ENCODE measurements at places on chromosomes 16 and 17.

DNA sequence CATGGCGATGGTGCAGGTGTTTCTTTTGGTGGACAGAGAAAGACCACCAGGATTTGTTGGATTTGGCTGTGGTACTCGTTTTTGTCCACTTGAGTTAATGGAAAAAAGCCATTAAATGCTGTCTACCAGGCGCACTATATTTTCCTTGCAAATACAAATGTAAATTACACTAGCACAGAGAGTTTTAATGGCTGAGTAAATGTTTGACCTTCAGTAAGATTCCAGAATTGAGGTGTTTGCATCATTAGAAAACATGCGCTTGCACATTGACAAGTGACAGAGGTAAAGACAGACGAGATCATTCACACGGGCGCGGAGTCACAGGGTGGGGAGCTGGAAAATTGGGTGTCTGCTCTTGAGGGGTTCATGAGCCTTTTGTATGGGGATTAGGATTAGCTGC, 53.5 kb upstream of the AKTIP start:
- no peak for DNase-seq

- no peak for DNase-seq
Observed at GRCh38 chr16:31535737-31536136, 8.0 kb downstream of the AHSP start.

GRCh38 chr16:15606518-15607220, 36.3 kb downstream of the MARF1 start:
- DNase-seq = no peak

- no peak for DNase-seq
Observed at GRCh38 chr16:1650131-1650530, 27.9 kb upstream of the JPT2 start.

- no peak for DNase-seq
Observed at GRCh38 chr17:82051776-82052637, at the start of the genes GPS1 and RFNG. Gene GPS1, plus strand, starts transcription at chr17:82051898. Its CDS starts 34 bp downstream, at chr17:82051932. Gene RFNG, minus strand, starts transcription at chr17:82051811. Its CDS starts 45 bp downstream, at chr17:82051766.

DNA sequence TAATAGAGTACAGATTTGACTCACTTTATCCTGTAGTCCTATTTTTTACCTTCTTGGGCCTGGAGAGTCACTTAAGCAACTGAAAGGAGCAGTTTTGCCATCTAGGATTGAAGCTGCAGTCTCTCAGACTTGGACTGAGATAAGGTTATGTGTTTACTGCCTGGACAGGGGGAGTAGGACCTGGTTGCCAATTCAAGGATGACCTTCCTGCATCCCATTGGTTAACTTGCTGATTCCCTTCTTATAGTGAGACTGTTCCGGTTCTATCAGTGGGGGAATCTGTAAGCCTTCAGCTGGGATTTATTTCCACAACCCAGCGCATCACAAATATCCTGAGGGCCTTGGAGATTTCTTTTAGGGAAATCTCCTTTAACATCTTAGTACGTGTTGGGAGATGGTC, 2.9 kb downstream of the UBN1 start:
- no peak for DNase-seq

GRCh38 chr16:272633-273546, 2.9 kb downstream of the RGS11 start:
- DNase-seq = no peak

- no peak for DNase-seq
Observed at GRCh38 chr17:6408735-6409134, 26.2 kb downstream of the AIPL1 start.

DNA sequence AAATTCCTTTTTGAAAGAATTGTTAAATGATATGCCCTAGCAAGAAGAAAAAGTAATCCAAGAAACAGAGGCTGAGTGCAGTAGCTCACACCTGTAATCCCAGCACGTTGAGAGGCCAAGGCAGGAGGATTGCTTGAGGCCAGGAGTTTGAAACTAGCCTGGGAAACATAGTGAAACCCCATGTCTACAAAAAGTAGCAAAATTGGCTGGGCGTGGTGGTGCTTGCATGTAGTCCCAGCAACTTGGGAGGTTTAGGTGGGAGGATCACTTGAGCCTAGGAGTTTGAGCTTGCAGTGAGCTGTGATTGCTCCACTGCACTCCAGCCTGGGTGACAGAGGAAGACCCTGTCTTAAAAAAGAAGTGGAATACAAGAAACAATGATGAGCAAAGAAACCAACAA, 56.1 kb downstream of the NT5M start:
- DNase-seq = no peak

GRCh38 chr17:82385559-82386254, 14.1 kb downstream of the UTS2R start:
- no peak for DNase-seq

DNA sequence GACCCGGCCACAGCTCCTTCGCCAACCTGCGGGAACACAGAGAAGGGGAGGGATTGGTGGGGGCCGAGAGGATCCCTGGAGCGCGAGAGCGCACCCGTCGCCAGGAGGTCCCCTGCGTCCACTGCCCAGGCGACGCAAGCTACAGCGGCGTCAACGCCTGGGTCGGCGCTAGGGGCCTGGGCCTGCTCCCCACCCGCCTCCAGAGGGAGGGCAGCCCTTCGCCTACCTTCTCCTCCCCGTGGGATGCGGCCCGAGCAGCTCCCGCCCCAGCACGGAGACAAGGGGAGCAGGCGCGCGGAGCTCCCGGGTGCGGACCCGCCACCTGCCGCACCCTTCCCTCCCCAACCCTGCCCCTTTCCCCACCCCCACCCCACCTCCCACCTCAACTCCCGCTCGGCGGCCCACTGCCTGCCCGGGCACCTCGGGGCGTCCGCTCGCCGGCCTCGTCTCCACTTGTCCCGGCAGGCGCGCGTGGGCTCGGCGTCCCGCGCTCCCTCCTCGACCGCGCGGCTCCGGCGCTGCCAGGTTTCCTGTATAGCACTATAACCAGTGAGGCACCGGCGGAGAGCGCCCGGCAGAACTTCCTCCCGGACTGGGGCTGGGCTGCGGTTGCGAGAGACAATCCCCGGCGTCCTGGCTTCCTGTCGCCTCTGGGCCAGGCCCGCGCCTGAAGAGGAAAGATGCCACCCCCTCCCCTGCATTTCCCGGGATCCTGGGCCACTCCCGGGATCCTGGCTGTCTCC, 119.1 kb upstream of the SMURF2 start:
- no peak for DNase-seq

DNA sequence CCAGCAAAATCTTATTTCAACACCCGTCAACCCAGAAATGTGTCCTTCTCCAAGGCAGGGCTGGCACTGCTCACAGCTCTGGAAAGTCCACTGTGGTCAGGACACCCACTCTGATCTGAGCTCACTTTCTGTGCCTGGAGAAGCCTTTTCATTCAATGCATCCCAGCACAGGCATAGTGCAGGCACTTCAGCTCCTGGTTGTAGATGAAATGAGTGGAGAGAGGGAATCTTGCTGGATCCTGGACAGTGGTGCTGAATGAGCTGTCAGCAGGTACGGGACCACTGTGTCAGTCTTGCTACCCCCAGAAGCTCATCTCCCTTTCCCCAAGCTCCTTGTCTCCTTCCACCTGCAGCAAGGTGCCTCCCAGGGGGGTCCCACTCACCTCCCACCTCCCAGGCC, 86.1 kb upstream of the SALL1 start:
- no peak for DNase-seq

DNA sequence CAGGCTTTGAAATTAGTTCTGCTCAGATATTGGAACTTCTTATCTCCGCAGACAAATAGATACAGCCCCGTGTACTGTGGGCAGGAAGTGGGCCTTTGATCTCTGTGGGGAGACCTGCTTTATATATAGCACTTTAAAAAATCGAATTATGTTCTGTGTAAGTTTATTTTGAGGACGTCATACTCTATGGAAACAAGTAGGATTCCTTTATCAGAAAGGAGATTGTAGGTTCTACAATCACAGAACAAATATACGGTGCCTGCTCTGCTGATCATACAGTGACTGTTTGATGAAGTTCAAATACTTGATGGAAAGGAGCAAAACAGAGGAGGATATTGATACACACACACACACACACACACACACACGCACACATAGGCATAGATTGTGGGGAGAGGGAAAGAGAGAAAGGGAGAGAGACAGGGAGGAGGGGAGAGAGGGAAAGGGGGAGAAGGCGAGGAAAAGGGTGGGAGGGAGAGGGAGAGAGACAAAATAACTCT, 14.7 kb upstream of the TMEM220 start:
- DNase-seq = no peak

DNA sequence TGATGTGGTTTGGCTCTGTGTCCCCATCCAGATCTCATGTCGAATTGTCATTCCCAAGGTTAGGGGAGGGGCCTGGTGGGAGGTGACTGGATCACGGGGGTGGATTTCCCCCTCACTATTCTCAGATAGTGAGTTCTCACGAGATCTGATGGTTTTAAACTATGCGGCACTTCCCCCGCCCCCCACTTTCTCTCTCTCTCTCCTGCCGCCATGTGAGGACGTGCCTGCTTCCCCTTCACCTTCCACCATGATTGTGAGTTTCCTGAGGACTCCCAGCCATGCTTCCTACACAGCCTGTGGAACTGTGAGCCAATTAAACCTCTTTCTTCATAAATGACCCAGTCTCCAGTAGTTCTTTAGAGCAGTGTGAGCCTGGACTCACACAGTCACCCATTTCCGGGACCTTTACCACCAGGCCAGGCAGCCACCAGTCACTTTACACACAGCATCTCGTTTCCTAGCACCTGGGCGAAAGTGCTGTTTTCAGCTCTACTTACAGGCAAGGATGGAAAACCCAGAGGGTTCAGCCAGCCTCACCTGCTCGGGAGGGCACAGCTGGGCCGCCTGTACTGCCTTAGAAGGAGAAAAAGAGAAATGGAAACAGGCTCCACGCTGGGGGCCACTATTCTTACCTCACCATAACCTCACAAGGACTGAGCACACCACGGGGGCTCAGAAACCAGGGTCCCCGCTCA, 13.8 kb upstream of the ZC3H18 start:
- DNase-seq = no peak

GRCh38 chr16:11082108-11082859, 137.9 kb downstream of the CLEC16A start:
- DNase-seq = no peak

DNA sequence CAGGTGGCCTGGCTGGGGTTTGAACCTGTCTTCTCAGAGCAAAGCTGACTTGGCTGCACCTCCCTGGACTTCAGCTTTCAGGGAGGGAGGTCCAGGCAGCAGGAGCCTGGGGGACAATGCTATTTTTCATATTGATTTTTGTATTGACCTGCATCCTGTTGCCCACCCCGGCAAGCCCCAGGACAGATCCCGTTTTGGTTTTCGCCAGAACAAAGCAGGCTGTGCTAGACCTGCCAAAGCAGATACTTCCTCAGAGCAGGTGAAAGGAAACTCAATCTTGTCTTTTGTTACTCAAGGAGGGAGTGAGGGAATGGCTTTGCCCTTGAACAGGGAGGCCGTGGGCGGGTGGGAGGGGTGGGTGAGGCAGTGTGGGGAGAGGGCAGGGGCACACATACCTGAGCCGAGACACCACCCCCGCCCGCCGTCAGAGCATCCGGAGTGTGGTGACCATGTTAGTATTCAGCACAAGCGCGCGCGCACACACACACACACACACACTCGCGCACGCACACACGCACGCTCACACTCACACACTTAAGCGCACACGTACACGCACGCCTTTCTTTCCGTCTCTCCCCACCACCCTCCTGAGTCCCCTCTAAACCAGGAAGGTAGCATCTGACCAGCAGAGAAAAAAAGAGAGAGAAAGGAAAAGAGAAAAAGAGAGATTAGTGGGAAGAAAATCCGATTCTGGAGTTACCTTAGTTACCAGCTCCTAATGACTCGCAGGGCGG, 59.5 kb downstream of the RAI1 start:
- no peak for DNase-seq

DNA sequence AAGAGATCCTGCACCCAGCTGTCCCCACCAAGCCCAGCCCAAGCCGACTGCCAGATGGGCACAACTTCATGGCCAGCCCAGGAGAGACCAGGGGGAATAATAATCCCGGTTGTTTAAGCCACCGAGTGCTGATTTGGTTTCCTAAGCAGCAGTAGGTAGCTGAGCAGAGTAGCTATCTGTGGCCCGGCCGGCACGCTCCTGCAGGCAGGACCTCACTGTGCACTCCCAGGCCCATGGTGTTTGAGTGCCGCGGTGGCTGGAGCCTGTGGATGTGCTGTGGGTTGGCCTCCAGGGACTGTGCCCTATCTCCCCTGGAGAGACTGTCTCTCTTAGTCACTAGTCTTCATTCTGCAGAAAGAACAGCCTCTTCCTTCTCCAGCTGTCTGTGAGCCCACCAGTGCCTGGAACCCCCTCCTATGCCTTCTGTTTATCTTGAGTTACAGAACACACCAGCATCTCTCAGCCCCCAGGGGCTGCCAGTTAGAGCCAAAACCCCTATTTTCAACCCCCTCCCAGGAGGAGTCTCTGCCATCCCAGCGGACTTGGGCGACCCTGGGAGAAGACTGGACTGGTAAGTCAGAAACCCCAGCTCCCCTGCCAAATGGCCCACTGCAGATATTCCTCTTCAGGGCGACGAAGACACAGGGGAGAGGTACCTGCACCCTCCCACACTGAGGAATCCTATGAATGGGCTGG, 152.0 kb downstream of the SDK2 start:
- no peak for DNase-seq

- DNase-seq = no peak
Observed at GRCh38 chr17:7579834-7580603, 581 bp downstream of the CD68 start.

GRCh38 chr17:44209786-44210341, 9.6 kb downstream of the UBTF start:
- DNase-seq = no peak

GRCh38 chr17:68734187-68734900, 133.2 kb upstream of the FAM20A start:
- DNase-seq = no peak

- DNase-seq = no peak
Observed at GRCh38 chr16:46618516-46618915, 2.7 kb downstream of the SHCBP1 start.

DNA sequence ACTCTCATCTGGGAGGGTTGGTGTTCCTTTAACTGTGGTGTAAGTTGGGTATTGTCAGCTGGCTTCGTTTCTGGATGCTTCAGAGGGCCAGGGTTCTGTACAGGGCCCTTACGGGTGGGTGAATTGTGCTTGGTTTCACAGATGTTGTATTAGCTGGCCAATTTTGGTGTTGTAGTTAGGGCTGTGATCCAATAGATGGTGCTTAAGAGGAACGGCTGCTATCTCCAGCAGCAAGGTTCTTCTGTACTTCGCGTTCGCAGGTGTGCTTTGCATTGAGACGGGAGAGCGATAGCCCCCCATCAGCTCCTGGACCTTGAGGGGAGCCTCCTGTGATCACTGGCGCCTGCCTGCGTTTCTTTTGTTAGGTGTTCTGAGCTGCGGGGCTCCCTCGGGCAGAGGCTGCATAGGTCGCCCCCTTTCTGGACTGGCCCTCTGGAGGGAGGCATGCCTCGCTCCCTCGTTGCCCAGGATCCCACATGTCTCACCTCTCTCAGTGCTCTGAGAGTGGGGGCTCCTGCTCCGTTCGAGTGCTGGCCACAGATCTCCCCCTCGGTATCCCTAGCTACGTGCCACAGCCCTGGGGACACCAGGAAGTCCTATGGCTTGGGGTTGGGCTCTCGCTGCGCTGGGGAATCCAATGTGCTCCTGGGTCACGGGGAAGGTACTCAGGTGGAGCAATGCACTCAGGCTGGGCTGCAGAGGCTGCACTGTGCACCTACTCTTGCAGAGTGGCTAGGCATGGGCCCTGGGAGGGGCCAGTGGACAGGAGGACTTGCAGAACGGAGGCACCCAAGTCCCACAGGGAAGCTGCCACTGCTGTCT, 837 bp upstream of the PRDM7 start:
- no peak for DNase-seq
